ENCODE measurements at places on chromosomes 1 and 21.

DNA sequence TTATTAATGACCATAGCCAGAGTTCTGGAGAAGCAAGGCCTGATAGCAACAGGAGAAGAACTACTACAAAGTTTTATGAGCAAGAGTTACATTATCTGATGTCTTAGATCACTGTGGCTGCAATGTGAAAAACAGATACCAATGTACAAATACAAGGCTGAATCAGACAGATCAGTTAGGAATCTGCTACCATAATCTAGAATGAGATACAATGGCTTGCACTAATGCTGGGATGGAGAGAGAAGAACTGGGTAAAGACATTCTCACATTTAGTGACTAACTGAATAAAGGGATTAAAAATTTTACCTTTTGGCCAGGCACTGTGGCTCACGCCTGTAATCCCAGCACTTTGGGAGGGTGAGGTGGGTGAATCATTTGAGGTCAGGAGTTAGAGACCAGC, 41.3 kb downstream of the ARID4B start:
- DNase-seq, result no peak

DNA sequence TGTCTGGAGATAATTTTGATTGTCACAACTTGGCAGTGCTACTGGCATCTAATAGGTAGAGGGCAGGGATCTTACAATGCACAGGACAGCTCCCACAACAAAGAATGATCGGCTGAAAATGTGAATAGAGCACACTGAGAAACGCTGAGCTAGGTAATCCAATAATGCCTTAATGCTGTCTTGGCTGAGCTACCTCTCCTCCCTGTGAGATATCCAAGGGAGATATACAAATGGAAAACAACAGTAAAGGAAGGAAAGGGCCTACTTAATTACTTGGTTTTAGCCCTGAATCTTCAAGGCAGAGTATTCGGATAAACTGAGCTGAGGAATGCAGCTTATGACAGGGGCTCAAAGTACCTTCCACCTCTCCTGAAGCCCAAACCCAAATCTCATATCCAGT, 2.9 kb downstream of the DNASE2B start:
- DNase-seq, result no peak

DNA sequence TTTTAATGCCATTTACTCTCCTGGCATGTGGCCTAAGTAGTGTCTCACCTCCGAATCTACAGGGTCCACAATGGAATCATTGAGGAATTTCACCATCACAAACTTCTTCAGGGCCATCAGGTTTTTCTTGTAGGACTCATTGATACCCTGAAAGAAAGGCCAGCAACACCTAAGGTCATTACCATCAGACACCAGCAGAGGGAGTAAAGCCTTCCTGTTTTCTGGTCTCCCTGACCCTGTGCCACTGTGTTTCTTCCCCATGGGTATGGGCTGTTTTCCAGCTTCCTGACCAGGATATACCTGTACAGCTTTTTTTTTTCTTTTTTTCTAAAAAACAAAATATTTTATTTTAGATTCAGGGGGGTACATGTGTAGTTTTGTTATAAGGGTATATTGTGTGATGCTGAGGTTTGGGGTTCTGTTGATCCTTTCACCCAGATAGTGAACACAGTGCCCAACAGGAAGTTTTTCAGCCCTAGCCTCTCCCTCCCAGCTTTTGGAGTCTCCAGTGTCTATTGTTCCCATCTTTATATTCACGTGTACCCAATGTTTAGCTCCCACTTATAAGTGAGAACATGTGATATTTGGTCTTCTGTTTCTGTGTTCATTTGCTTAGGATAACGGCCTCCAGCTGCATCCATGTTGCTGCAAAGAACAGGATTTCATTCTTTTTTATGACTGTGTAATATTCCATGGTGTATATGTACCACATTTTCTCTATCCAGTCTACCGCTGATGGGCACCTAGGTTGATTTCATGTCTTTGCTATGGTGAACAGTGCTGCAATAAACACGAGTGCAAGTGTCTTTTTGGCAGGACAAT, 18.3 kb downstream of the PPT1 start:
- no peak for DNase-seq

DNA sequence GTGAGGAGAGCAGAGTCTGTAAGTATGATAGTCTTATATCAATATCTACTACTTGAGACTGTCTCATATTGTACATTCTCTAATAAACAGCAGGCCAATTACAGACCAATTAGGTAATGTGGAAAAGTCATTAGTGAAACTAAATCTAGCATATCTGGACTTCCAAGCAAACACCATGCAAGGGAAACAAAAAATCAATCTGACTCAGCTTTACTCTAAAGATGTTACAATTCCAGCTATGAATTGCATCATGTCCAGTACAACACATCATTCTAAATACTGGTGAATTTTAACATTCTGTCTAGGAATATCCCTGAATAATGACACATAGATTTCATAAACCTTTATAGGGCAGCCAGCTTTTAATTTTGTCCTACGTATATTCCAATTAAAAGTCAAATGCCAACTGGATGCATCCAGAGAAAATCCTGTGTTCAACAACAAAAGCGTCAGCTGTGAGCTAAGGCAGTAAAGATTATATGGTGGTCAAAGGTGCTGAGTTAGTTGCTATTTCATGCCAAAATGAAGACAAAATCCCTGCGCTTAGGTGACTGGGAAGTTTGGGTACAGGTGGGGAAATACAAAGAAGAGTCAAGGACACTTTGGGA, 159.3 kb downstream of the TTLL7 start:
- no peak for DNase-seq

DNA sequence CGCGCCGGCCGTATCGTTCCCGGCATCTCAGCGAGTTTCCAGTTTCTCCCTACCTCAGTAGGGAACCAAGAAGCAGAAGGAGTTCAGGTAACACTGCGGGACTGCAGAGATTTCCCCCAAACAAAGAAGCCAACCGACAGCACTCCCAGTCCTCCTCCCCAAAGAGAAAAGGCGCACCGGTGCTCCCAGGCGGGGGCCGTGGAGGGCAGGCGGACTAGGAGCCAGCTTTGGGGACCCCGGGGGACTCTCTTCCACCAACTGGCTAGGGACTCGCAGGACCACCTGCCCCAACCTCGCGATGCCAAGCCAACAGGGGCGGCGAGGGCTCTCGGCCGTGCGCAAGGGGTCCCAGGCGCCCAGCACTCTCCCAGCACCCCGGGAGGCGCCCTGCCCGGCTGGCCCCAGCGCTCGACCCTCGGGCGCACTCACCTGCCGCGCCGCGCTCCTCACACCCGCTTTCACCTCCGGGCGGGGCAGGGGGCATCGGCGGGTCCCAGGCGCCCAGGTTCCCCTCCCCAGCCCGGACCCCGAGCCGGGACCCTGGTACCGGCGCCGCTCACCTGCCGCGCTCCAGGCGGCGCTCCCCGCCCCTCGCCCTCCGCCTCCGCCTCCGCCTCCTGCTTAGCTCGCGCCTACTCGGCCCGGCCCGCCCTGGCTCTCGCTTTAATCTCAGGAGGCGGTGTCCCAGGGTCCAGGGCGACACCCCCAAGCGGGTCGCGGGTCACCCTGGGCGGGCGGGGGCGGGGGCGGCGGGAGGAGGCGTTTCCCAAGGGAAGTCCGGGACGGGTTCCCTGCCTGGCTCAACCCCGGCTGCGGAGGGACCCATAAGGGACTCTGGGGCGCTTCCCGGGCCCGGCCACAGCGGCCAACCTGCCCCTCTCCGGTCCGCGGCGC, at the start of gene TMPRSS2:
Gene TMPRSS2, minus strand, starts transcription at position 638 of the 894 bp plus-strand sequence. CDS start 10,025 bp downstream, outside the sequence.
- DNase-seq, result no peak
